ENCODE measurements at places on chromosomes 1 and 21.

GRCh38 chr1:166514067-166514466, 325.2 kb upstream of the POGK start:
- no peak for DNase-seq

DNA sequence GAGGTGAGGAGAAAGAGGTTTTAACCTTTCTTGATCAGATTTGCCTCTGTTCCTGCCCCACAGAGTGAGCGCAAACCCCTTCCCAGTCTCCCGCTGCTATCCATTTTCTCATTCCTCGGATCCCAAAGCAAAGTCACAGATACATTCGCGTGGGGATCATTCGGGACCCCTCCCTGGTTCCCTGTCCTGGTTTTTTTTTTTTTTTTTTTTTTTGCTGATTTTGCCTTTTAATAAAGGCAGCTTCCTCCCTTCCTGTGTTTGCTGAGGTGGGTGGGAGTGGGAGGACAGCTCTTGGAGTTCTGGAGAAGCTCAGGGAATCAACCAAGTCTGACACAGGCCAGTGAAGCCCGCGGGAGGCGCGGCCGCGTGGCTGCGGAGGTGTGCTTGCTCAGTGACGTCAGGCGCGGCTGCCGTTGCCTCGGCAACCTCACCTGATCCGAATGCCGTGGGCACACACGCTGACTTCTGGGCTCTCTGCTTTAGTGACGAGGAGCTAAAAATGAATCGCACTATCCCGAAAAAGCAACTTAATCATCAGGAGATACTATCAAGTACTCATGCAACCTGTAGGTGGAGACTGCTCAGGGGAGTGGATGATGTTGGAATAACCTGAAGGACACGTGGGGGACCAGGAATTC, 106.4 kb downstream of the TBX19 start:
- peak; percentile 33 for DNase-seq

- DNase-seq: no peak
These were observed 42.0 kb downstream of the CAPZB start for GRCh38 chr1:19443326-19443725.

DNA sequence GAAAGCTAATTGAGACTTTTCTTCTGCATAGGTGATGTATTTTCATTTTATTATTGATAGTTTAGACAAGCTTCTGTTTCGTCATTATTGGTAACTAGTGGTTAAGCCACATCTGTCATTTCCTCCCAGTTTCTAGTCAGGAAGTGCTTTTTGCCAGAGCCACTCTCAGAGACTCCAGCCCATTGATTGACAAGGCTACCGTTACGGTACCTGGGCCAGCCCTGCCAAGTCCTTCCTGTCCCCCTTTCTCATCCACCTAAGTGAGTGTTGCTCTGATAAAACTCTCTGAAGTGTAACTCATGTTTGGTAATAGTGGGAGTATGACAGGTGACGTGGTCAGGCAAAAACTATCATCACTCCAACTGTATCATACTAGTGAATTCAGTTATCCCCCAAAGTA, 29.6 kb upstream of the AGL start:
- DNase-seq: no peak

- no peak for DNase-seq
These were observed 393.4 kb downstream of the KCNT2 start for GRCh38 chr1:196214866-196215265.

DNA sequence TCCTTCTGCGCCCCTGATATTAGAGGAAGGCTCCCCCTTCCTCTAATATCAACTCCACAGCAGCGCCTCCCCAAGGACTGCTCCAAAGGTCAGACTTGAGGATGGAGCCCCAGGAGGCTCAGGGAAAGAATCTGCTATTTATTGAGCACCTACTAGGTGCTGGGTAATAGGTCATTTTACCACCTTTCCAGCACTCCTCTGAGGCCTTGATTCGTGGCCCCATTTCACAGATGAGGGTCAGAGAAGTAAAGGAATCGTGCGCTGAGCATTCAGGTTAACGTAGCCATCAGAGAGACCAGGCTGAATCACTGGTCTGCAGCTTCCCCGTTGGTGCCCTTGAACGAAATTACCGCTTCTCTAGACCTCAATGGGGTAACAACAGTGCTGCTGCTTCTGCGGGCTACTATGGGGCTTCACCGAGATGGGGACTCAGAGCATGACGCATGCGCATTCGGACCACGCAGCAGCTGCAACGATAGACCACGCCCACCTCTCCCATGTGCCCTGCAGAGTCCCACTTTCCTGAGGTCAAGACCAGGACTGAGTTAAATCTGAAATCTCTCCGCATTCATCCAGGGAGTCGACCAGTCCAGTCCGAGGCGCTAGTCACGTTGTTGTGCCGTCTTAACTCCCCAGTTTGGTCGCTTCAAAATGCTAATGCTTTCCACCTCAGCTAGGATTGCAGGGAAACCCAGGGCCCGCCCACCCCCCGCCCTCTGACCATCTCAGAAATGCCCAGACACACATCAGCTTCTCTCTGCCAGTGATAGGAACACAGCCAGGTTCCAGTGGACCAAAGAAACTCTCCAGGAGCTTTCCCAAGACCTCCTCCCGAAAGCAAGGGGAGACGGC, 12.9 kb downstream of the CAMK2N1 start:
- DNase-seq: no peak

- DNase-seq: no peak
These were observed 612 bp downstream of the PSMA5 start for GRCh38 chr1:109425391-109426280.

GRCh38 chr1:241678536-241678935, 26.5 kb downstream of the WDR64 start:
- DNase-seq: no peak

GRCh38 chr1:14646973-14647372, 48.5 kb downstream of the KAZN start:
- DNase-seq: no peak

GRCh38 chr1:2821966-2822620, 20.6 kb upstream of the TTC34 start:
- no peak for DNase-seq

GRCh38 chr1:156229809-156230472, 12.0 kb upstream of the BGLAP start:
- DNase-seq: no peak

- no peak for DNase-seq
These were observed 104.9 kb upstream of the SNX7 start for GRCh38 chr1:98556521-98557158.

DNA sequence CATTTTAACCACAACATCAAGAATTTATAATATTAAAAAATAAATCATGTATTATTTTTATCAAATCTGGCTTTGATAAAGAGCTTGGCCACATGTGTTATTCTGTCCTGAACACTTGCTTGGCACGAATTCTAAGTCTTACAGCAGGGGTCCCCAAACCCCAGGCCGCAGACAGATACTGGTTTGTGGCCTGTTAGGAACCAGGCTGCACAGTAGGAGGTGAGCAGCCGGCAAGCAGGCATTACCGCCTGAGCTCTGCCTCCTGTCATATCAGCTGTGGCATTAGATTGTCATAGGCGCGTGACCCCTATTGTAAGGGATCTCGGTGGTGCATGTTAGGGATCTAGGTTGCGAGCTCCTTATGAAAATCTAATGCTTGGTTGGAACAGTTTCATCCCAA, 127.6 kb upstream of the IVNS1ABP start:
- DNase-seq: no peak

GRCh38 chr1:183302452-183303322, 115.5 kb downstream of the NMNAT2 start:
- DNase-seq: no peak

GRCh38 chr21:15057285-15057684, 7.5 kb downstream of the NRIP1 start:
- no peak for DNase-seq

- no peak for DNase-seq
These were observed 16.3 kb downstream of the TGFB2 start for GRCh38 chr1:218361298-218362065.

DNA sequence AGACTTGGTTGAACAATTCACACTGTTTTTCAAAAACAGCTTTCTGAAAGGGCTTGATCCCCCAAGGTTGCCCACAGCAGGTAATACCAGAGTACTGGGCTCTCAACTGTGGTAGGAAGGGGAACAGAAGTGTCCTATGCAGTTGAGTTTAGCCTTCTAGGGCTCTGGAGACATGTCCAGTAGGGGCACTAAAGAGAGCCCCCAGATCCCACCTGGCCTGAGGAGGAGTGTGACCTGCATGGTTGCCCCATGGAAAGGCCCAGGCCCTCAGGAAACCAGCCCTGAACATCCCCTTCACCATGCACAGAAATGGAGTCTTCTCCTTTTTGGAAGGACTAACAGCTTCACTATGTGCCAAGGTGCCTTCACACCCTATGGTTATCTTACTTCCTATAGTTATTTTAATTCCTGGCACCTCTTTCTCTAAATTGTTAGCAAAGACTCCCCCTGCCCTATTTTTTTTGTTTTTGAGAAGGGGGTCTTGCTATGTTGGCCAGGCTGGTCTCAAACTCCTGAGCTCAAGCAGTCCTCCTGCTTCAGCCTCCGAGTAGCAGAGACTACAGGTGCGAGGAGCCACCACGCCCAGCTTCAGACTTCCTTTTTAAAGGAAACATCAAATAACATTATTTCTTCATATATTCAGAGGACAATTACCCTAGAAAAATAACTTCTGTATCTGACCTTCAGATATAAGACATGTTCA, 16.8 kb upstream of the LSS start:
- DNase-seq: no peak

- no peak for DNase-seq
These were observed 2.7 kb upstream of the SSX2IP start for GRCh38 chr1:84693005-84693404.

DNA sequence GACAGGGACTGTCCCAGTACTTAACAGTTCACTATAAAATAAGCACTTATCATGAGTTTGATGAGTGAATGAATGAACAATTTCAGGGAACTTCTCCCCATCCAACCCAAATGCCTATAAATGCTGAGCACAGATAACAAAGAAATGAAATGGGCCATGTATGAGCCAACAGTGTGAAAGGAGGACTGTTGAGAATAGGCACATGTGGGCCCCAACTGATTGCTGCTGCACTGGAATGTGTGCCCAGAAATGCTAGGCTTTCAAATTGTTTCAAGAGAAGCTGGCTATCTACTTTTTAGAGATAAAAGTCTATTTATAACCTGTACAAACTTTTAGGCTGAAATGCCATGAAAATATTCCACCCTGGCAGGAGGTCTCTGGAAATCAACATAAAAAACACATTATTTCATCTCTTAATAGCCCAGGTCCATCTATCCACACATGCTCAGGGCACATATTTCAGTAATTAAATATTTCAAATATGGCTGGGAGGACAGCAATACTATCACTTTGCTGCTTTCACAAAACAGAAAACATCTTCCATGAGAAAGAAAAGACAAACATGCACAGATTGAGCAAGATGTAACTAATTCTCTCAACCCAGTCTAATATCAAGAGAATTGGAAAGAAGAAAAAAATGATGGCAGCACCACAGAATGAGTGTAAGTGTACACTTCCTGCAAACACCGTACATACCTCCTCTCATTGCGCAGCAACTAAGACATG, 49.8 kb downstream of the COLGALT2 start:
- DNase-seq: no peak

DNA sequence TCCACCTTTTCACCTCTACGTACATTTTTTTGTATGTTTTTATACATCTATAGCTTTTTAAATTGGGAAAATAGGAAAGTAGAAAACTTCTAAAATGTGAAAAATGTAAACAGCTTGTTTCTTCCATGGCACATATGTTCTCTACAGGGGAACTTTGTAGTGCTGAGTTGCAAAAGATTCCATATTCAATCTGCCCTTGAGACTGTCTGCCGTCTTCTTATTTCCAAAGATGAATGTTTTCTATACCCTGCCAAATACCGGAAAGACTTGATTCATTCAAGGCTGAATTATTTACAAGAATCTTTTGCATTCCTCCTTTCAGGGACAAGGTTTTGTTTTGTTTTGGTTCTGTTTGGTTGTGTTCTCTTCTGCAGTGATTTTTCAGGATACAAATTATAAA, 1334.5 kb upstream of the ADGRL4 start:
- DNase-seq: no peak

- DNase-seq: no peak
These were observed 3.4 kb upstream of the NVL start for GRCh38 chr1:224333309-224333926.

- no peak for DNase-seq
These were observed 94.4 kb downstream of the SH3GLB1 start for GRCh38 chr1:86798608-86799291.

- no peak for DNase-seq
These were observed 1.2 kb downstream of the SCAF4 start for GRCh38 chr21:31730712-31731055.

DNA sequence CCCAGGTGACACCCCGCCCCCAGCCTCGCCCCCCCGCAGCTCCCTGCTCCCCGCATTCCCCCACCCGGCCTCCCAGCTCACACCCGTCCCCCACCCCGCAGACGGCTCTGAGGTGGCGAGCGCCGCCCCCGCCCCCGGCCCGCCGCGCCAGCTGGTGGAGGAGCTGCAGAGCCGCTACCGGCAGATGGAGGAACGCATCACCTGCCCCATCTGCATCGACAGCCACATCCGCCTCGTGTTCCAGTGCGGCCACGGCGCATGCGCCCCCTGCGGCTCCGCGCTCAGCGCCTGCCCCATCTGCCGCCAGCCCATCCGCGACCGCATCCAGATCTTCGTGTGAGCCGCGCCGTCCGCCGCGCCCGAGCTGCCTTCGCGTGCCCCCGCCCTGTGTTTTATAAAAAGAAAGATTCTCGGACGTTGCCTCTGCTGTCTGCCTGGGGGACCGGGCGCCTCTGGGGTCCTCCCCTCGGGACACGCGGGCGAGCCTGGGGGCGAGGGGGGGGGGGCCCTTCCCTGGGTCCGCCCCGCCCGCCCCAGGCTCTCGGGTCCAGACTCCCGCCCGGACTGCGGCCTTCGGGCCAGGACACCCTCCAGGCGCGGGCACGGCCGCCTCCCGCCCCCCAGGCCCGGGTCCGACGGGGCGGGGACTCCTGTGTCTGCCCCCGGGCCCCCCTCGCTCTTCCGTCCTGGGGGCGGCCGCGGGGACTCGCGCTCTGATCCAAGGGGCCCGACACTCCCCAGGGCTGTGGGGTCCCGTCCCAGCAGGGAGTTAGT, 1.6 kb upstream of the MMP23B start:
- DNase-seq: peak; percentile 82

- no peak for DNase-seq
These were observed 26.6 kb upstream of the HPDL start for GRCh38 chr1:45299981-45300668.

- DNase-seq: no peak
These were observed 7.0 kb downstream of the KRTAP10-12 start for GRCh38 chr21:44703731-44704635.

DNA sequence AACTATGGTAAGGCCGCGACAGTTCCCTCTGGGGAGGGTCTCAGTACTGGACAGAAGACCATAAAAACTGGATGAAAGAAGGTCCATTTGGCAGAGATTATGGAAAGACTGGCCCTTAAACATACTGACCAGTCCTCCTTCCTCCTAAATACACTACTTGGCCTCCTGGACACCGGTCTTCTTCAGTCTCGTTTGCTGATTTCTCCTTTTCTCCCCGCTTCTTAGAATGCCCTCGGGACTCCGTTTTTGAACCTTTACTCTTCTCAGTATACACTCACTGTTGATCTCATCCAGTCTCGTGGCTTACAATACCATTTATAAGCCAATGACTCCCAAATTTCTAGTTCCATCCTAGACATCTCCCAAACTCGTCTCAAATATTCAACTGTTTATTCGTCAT, 694 bp upstream of the MRPL9 start:
- no peak for DNase-seq
